ENCODE measurements at places on chromosomes 5 and 9. TPM values are rescaled to one million over a fixed set of nuclear protein-coding genes. Genes with fewer than 3 reads are reported as not detected.

Gene ARL14EPL
- total RNA-seq, result not detected

Gene PCDHGA4
- 0.93 TPM for total RNA-seq

Gene MAML1
- total RNA-seq, result 57.6 TPM

Gene ORM2
- not detected for total RNA-seq

Gene PAEP
- total RNA-seq, result not detected

Gene GPRIN1
- total RNA-seq, result 35.9 TPM

Gene WWC1
- 13.7 TPM for total RNA-seq

Gene TEX48
- total RNA-seq, result not detected

Gene ITGA1
- total RNA-seq, result 3.0 TPM

GRCh38 chr5:73182307-73182706 lies 9.3 kb downstream of the TMEM174 start:
- DNase-seq, result no peak

GRCh38 chr5:94575196-94575595 lies 43.2 kb downstream of the KIAA0825 start:
- DNase-seq, result no peak

GRCh38 chr9:128055344-128056040 lies 11.6 kb downstream of the NAIF1 start:
- no peak for DNase-seq

DNA sequence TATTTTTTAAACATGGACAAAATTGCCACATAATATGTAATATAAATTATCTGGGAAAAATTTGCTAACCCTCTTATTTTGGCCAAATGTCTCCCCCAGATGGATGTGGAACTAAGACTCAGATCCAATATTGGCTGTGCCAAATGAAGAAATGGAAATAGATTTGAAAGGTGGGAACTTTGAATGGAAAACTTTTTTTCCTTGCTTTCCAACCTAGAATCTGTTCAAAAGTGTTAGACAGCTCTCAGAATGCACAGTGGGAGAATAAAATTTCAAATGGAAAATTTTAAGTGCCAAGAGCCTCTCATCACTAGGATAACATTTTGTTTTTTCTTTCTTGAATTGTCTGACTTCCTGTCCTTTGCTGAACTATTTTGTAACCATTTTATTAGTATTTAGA lies 142.6 kb upstream of the GAS1 start:
- no peak for DNase-seq

DNA sequence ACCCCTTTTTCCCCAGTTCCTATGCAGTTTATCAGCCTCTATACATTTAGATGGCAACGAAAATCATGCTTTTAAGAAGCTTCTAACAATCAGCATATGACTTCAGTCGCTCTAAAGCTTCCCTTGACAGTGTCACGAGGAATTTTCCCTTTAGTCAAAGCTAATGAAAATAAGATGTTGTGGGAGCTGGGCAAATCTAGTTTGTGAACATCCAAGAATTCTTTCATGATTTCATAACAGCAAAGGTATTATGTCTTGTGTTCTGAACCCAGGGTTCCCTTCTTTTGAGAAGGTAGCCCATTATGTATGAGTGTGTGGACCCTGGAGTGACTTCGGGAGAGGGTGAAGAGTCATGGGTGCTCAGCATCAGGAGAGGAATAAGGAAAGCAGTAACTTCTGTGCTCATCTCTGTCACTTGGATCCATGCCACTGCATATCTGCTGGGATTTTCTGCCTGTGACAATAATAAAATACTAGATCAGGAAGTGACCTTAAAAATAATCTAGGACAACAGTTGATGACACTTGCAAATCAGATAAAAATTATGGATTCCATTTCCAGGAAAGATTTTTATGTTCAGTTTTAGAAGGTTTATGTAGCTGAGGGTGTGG lies 102.4 kb downstream of the PCSK1 start:
- no peak for DNase-seq

- no peak for DNase-seq
Measured at GRCh38 chr5:151382576-151382975, 35.2 kb upstream of the SLC36A2 start.

DNA sequence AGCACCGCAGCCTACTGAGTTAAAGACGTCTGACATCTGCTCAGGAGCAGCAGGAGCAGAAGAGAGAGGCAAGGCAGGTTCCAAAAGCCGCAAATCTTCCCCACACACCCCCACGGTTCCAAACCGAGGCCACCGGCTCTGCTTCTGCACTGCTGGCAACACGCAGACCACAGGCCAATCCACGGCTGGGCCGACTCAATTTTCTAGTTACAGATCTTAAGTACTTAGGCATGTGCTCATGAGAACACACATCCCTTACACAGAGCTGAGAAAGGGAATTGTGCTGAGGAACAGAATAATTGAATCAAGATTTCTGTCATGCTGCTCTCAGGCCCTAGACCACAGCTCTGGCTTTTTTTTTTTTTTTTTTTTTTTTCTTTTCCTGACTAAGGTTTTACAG lies 32.6 kb downstream of the PAX5 start:
- DNase-seq, result no peak

- DNase-seq, result no peak
Measured at GRCh38 chr5:94391996-94392395, 226.4 kb downstream of the KIAA0825 start.

GRCh38 chr9:98097836-98098235 lies 21.2 kb downstream of the TRIM14 start:
- DNase-seq, result no peak

- DNase-seq, result no peak
Measured at GRCh38 chr9:126424511-126424910, 97.9 kb downstream of the MVB12B start.

DNA sequence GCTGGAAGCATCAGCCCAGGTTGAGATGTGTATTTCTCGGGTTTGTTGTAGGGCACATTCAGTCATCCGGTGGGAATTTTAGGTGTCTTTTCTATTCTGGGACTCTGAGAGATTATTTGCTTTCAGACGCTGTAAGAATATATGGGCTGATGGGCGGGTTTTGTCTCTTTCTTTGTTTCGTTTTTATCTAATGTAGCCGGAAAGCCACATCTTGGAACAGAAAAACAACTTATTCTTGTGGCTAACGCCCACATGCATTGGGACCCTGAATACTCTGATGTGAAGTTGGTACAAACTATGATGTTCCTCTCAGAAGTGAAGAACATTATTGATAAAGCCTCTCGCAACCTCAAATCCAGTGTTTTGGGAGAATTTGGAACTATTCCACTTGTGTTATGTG lies 22.4 kb downstream of the SCGB3A1 start:
- no peak for DNase-seq

DNA sequence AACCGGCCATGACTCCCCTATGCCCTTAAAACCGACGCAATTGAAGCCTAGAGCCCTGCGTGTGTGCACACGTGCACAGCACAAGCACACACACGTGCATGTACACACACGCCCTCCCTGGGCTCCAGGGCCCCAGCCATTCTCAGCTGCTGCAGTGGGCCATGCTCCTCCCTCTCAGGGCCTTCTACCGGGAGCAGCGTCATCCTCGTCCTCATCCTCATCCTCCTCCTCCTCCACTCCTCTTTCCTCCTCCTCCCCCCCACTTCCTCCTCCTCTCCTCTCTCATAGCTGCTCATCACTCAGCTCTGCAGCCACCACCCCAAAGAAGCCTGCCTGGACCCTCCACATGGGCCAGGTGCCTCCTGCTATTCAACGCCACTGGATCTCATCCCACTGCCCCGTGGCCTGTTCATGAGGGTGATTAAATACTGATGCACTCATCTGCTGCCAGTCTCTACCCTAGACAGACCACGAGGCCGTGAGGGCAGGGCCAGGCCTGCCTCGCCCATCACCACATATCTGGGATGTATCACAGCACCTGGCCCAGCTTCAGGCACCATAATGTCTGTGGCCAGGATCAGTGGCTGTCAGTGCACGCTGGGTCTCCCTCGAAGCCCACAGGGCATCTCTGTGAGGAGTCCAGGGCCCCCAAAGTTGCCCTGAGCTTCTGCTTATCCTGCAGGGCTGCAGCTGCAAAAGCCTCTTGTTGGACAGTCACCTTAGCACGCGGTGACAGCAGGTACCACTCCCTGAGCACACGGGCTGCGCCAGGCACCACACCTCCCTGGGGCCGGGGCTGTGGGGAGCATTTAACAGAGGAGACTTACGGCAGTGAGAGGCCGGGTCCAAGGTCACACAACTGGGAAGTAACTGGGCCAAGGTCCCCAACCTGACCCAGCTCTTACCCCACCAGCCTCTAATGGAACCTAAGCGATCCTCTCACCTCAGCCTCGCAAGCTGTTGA lies 9.8 kb downstream of the FAM78A start:
- DNase-seq, result no peak

DNA sequence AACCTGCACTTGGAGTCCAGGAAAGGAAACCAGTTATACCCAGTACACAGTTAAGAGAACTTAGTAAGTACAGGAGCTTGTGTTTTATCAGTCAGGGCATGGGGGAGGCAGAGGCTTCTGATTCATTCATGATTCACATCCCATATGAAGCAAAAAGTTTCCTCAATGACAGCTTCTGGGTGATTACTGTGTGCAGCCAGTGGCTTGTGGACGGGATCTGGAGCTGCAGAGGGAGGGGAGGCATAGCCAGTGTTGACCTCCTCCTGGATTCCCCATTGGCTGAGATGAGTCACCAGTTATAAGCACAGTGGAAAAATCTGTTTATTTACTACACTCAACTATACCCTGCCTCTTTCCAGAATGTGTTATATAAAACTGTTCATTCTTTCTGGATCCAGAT lies 17.7 kb downstream of the IL31RA start:
- DNase-seq, result no peak

DNA sequence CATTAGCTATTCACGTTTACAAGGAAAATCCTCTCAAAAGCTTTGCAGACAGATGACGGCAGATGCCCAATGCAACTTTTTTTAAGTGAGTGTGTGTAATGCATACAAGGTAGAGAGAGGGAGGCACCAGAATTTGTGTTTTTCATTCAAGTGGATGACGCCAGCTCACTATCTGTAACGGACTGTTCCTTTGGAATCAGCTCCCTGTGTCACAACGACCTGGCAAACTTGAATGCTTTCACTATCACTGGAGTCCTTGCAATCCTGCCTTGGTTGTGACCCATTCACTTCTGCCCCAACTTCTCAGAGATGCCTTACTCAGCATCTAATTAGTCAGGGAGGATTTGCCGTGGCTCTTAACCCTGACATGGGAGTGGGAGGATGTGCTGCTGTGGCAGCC lies 148.5 kb downstream of the BNC2 start:
- no peak for DNase-seq

DNA sequence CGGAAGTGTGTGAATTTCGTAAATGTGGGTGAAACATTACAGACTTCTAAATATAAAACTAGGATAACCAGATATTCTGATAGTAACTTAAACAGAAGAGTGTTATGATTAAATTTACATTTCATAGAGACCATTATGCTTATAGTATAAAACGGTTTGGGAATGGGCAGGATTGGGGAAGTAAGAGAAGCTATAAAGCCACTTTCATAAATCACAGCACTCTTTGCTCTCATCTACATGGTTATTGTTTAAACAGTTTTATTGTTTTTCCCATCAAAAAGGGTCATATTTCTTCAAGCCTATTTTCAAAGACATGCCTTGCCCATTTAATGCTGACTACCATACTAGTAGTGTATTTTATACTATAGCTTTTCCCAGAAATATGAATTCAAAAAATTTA lies 9.2 kb downstream of the ZFR start:
- DNase-seq, result no peak

- no peak for DNase-seq
Measured at GRCh38 chr9:7342229-7342628, 457.3 kb downstream of the DMAC1 start.

All from neural crest cell (in vitro differentiated cells).